Kidney tubule cell (primary cell): ENCODE measurements at places on chromosomes 5 and 9.

DNA sequence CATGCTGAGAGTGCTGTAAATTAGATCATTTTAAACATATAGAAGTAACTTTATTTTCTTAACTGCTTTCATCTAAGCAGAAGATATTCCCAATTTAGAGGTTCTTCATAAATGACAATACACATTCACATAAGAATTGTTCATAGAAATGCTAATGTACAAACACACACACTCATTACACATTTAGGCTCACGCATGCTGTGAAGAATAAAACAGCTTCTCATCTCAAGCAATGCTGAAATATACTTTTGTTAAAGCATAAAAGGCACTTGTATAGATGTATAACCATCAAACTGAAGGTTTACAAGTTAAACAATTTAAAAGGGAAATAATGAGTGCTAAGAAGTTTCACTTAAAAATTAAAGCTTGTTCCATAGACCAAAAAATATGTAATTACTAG, 18.1 kb upstream of the FTMT start:
- DNase-seq = no peak

DNA sequence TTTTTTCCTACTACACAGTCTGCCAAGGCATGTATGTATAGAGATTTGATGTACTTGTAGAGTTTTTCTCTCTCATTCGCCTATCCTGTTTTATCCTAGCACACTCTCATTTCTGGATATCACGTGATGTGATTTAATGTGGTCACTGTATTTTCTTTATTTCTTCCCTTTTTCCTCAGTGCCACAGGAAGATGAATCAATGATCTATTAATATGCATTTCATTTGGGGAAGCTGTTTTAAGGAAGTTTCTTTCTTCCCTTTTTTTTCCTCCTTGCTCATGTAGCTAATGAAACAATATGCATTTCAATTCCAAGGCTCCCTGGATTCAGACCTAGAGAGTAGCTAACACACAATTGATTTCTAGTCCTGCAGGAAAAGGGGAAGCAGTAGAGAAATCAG, 506.3 kb upstream of the WWC1 start:
- DNase-seq = no peak

- peak; percentile 40 for DNase-seq
These were observed at the start of gene CFAP157 for GRCh38 chr9:127706836-127707241. Gene CFAP157 (plus strand): TSS chr9:127706988. CDS start chr9:127707032, 44 bp downstream.

DNA sequence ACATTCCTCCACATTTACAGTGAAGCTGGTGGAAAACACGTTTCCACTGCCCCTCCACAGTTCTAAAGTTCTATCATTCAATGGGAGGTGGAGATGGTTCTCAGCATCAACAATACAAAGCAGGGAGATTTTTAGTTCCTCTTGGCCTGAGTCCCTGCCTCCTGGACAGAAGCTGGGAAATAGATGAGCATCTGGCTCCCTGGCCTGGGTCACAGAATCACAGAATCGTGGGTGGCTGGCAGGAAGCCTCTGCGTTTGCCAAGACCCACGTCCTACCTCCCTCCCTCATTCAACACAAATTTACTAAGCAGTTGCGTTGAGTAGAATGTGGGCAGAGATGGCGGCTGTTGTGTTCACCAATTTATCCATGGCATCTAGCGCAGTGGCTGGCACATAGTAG, 5.2 kb upstream of the PPARGC1B start:
- DNase-seq = no peak

DNA sequence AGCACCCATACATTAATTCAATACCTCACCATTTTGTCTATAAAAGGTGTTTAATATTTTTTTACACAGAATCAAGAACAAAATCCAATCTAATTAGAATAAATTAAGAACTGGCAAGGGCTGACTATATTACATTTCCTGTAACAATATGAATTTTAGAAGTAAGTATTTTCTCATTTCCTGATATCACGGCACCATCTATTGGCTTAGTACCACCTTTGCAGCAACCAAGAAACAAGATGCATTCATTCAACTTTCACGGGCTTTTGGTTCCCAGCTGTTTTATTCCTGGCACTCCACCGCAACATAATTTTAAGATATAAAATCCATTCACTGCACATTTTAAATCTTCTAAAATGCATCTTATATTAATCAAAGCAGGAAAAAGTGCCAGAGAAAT, 20.6 kb downstream of the PSMB7 start:
- DNase-seq = no peak

DNA sequence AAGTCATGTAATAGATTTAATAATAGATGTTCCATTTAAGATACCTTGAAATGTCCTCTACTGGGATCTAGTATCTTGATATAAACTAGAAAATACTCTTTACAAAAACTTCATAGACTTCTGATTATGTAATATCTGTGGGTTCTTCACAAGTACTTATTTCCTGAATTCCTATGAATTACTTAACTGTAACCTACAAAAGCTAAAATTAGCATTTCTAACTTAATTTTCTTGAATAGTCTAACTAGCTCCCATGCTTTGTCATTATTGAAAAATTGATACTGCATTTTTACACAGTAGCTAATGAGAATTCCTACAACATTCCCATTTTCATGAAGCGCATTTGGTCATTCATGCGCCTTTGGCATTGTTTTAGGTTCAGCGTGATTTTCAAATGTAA, 1828.2 kb downstream of the MAT2B start:
- peak; percentile 3 for DNase-seq

DNA sequence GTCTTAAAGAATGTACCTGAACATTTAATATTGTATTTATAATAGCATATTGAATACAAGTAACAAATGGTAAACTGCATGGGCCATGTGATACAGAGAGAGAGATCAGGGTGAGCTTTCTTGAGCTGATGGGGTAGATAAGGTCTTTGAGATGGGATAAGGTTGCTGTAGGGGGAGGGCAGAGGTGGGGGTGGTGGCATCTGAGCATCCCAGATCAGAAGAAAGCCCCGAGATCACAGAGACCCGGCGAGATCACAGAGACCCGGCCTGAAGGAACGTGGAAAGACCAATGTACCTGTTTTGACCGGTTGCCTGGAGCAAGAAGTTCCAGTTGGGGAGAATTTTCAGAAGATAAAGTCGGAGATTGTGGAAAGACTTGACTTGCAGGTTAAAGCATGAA, 6.6 kb downstream of the SMARCA2 start:
- no peak for DNase-seq

DNA sequence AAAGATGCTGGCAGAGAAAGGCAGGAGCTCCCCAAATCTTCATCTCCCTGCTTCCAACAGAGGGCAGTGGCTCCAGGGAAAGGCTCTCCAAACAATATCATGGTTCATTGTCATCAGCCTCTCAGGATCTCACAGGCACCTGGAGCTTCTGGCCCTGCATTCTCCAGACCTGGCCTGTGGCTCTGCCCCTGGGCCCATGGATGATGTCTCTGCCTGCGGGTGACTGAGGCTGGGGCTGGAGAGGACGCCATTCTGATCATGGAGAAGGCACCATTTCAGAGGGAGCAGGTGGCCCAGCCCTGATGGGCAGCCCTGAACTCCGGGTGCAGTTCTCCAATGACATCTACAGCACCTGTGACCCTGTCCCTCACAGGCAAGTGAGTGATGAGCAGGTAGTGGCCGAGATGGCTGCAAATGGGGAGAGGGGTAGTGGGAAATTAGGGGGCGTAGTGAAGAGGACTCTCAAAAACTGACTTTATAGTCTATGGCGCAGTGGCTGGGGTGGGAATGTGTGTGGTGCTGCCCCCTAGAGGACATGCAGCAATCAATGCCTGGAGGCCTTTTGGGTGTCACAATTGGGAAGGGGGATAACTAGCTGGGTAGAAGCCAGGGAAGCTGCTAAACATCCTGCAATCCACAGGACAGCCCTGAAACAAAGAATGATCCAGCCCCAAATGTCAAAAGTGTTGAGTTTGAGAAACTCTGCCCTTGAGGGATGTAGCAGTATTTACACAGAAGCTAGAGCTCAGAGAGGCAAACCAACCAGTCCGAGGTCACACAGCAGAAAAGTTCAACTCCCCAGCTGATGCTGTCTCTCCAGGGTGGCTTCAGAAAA, 3.2 kb downstream of the SH3PXD2B start:
- DNase-seq = peak; percentile 22

DNA sequence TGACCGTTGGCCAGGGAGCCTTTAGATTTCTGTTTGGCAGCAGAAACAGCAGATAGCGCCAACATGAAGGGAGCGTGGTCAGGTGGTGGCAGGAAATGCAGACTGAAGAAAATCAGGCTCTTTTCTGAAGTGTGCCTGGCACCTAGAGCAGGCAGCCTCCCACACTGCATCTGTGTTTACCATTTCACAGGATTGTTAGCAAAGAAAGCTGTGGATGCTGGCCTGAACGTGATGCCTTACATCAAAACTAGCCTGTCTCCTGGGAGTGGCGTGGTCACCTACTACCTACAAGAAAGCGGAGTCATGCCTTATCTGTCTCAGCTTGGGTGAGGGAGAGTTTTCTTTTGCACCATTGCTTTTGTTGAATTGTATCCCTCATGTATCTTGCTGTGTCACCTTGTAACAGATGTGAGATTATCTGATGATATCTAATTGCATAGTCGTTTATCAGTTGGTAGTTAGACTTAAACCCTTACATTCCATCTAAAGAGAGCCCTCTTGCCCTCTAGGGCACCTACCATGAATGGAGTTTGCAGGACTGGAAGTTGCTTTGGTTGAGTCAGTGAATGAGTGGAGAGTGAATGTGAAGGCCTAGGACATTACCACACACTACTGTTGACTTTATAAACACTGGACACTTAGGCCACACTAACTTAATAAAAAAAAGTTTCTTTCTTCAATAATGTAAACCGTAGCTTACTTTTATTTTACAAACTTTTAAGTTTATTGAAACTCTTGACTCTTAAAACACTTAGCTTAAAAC, 42.8 kb downstream of the ACO1 start:
- peak; percentile 38 for DNase-seq

GRCh38 chr9:68741234-68741633, 36.2 kb downstream of the PIP5K1B start:
- DNase-seq = no peak

GRCh38 chr9:27672718-27673117, 99.4 kb upstream of the C9orf72 start:
- DNase-seq = peak; percentile 7

GRCh38 chr5:54270326-54270725, 40.0 kb downstream of the ARL15 start:
- no peak for DNase-seq

GRCh38 chr5:66727630-66728029, 131.4 kb downstream of the MAST4 start:
- DNase-seq = peak; percentile 17

- DNase-seq = peak; percentile 8
These were observed 102.4 kb upstream of the CDH9 start for GRCh38 chr5:27140831-27141230.

GRCh38 chr9:137959641-137960411, 82.2 kb downstream of the CACNA1B start:
- DNase-seq = no peak

- no peak for DNase-seq
These were observed 714.9 kb upstream of the MEF2C start for GRCh38 chr5:89597878-89598277.

DNA sequence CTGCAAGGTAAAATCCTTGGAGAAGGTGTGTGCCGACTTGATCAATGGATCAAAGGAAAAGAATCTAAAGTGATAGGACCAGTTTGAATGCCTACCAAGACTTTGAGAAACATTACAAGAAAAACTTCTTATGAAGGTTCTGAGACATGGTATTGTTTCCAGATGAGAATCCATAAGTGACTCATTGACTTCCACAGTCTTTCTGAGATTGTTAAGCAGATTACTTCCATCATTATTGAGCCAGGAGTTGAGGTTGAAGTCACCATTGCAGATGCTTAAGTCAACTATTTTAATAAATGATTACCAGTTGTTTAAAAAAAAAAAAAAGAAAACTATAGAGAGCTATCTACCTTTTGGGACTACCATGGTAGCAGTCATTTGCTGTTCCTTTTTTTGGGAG, 7.0 kb downstream of the LNPEP start:
- DNase-seq = peak; percentile 81

DNA sequence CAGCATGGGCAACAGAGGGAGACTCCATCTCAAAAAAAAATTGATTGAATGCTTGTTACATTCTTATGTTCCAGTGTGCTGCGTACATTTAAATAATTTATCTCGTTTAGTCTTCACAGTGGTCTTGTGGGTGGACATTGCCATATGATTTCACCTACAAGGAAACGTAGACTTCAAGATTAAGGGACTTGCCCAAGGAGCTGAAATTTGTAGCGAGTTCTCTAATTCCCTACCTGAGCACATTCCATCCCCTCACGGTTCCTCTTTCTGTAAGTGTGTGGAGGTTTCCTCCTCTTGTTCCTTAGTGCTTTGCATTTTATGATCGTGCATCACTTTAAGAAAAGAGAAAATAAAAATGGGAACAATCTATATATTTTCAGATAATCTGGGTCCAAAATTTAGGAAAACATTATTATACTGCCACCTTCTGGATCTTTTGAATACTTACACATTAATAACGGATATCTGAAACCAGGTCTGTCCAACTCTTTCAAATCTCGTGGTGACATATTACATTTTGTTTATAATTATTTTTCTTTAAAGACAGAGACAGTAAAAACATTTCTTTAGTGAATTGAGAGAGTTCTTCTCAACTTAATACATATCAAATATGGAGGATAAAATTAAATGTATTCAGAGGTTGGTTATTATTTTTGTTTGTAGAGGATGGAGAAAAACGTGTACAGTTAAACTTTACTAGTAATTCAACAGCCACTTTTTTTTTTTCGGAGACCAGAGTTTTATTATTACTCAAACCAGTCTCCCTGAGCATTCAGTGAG, 29.9 kb upstream of the C7 start:
- DNase-seq = peak; percentile 33

DNA sequence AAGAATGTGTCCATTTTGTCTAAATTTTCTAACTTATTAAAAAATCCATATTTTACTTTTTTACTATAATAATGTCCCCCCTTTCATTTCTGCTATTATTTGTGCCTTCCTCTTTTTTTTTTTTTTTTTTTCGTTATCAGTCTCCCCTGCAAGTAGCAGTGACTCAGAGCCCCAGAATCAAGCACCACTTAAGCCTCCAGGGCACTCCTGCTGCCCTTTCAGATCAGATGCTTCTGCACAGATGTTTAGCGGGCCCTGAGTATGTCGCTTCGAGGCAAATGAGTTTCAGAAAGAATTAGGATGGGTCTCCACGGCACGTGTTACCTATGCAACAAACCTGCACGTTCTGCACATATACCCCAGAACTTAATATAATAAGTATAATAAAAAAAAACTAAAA, 11.7 kb downstream of the MED7 start:
- DNase-seq = peak; percentile 27

DNA sequence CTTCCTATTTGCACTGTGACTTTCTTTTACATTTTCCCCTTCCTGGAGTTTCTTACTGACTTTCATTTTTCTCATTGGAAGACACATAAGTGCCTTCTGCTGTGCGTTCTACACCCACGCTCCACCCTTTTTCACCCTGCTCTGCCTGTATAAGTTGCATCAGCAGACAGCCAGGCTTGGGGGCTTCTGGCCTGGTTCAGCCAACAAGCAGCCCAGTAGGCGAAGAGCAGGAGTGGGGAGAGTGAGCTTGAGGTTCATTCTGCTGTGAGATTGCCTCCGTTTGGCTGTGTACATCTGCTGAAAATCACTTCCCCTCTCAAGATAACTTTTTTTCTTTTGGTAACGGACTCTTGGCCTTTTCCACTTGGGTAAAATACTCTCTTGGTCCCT, 38.4 kb downstream of the RASGRF2 start:
- DNase-seq = no peak

GRCh38 chr9:92392690-92393089, 11.7 kb downstream of the OGN start:
- no peak for DNase-seq

- no peak for DNase-seq
These were observed 43.6 kb upstream of the IPPK start for GRCh38 chr9:92713528-92713927.
